Mammary epithelial cell (primary cell): ENCODE measurements at places on chromosomes 16 and 17.

DNA sequence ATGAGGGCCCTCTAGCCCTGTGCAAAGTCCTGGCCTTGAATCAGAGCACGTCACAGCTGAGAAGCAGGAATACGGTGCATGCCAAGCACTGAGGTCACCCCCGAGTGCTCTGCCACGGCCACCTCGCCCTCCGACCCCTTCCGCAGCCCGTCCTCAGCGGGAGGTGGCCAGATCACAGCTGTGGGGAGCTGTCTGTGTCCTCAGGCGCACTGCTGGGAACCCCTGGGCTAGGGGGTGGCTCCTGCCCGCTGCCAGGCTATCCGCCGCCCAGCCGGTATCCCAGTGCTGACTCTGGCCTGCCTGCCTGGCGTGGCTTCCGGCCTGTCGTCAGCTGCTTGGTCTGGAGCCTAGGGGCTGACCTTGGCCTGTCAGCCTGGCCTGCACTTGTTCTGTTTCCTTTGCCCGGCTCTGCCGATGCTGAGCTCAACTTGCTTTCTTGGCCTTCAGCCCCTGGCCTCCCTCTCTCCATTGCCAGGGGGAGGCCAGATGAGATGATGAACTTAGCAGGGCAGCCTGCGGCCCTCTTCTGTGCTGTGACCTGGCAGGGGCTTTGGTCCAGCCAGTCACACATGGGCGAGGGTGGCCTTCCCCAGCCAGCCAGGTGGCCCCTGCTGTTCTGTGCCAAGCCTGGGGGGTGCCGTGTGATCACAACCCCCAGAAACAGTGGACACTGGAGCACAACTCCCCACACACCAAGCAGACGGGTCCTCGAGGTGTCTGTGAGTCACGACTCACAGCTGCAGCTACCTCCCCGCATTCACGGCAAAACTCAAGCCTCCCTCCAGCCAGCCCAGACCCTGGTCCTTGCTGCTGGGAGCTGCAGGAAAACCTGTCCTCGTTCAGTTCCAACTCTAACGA is 77.3 kb downstream of the ZDHHC7 start:
- DNase-seq = no peak

DNA sequence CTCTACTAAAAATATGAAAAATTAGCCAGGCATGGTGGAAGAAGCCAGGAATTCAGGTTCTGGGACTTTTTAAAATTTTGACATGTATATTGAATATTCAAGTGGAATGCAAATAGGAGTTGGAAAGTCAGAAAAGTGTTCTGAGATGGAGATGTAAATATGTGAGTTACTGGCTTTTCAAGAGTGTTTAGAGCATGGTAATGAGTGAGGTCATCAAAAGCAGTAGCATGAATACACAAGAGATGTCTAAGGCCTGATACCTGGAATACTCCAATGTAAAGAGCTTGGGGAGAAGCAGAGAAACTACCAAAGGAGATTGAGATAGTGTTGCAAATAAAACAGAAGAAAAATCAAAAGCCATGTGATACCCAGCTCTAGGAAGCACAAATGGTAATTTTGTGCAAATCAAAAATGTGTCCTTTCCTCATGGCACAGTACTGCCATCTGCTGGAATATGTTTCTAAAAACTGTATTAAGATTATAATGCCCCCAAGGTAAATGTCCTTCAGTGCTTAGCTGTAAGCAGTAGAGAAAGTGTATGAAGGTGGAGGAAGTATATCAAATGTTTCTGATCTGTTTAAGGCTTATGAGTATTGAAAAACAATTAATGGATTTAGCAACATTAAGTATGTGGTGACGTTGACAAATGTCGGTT is 908.4 kb downstream of the KCNJ18 start:
- DNase-seq = peak; percentile 2

- peak; percentile 69 for DNase-seq
Measured at GRCh38 chr16:695355-696089, 5.3 kb upstream of the WDR24 start.

- DNase-seq = peak; percentile 84
Measured at GRCh38 chr16:27321013-27321915, 7.5 kb downstream of the IL4R start.

GRCh38 chr16:80191928-80192327 is 348.9 kb upstream of the DYNLRB2 start:
- DNase-seq = no peak

- DNase-seq = no peak
Measured at GRCh38 chr16:23689442-23690187, 10.9 kb downstream of the PLK1 start.

DNA sequence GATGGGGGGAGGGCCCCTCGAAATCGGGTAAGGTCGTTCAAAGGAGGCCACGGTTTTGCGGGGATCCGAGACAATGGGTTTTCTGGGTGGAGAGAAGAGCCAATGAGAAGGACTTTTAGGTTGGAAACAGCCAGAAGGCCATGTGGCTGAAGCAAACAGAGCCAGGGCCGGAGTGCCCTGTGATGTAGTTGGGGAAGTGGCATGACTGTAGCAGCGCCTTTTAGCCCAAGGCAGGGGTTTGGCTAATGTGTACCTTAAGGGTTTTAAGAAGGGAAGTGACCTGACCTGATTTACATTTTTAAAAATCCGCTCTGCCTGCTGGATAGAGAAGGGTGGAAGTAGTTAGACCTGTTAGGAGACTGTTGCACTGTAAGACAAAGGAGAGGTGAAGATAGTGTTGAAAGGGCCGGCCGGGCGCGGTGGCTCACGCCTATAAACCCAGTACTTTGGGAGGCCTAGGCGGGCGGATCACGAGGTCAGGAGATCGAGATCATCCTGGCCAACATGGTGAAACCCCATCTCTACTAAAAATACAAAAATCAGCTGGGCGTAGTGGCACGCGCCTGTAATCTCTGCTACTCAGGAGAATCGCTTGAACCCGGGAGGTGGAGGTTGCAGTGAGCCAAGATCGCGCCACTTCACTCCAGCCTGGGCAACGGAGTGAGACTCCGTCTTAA is 1.0 kb downstream of the LYRM1 start:
- DNase-seq = peak; percentile 75

GRCh38 chr16:85613604-85614337 is 649 bp downstream of the GSE1 start:
- DNase-seq = no peak

GRCh38 chr17:44049294-44050060 is 17.0 kb downstream of the LSM12 start:
- DNase-seq = no peak

DNA sequence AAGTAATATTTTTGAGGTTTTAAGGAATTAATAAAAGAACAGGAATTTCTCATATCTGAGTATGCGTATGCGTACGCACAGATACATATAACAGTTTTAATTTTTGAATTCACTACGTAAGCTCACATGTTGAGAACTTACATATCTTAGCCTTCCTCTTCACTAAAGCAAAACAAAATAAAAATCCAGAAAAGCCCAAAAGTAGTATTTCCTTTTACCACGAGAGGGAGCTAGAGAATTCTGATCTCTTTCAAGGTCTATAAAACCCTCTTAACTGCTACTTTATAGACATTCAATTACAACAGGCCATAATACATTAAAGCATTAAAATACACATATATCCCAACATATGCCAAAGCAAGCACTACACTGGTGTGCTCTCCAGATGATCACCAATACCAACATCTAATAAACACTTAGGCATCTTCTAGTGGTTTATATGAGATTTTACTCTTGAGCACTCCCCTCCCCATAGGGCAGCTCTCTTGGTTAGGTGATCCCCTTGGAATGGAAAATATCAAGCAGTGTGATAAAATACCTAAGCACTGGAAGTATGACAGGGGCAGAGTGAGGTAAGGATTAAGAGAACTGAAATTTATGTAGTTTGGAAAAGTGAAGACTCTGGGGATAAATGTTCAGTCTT is 94.0 kb downstream of the SKAP1 start:
- peak; percentile 53 for DNase-seq

GRCh38 chr17:40130352-40131042 is 8.7 kb downstream of the MSL1 start:
- no peak for DNase-seq

GRCh38 chr16:88778271-88778525 is 6.8 kb downstream of the PIEZO1 start:
- no peak for DNase-seq

- no peak for DNase-seq
Measured at GRCh38 chr17:56571456-56571855, 22.0 kb upstream of the NOG start.

DNA sequence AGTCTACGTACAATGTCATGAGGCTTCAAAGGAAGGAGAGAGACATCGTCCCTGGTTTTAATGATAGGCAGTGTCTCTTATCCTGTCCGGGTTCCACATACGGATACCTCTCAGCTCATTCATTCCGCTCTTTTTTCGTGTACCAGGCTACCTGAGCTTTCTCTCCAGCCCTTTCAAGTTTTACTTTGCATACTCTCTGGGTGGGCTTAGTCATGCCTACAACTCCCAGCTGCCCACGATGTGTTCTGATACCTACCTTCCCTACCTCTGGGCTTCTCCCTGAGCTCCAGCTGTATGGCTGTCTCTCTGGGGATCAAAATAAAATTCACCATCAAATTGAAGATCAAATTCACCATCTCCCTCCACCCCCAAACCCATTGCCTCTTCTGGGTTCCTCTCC is 354.0 kb upstream of the EEF2KMT start:
- DNase-seq = no peak

GRCh38 chr17:61218438-61218837 is 181.2 kb upstream of the TBX2 start:
- DNase-seq = peak; percentile 13
